ENCODE measurements at places on chromosomes 1 and 21.

DNA sequence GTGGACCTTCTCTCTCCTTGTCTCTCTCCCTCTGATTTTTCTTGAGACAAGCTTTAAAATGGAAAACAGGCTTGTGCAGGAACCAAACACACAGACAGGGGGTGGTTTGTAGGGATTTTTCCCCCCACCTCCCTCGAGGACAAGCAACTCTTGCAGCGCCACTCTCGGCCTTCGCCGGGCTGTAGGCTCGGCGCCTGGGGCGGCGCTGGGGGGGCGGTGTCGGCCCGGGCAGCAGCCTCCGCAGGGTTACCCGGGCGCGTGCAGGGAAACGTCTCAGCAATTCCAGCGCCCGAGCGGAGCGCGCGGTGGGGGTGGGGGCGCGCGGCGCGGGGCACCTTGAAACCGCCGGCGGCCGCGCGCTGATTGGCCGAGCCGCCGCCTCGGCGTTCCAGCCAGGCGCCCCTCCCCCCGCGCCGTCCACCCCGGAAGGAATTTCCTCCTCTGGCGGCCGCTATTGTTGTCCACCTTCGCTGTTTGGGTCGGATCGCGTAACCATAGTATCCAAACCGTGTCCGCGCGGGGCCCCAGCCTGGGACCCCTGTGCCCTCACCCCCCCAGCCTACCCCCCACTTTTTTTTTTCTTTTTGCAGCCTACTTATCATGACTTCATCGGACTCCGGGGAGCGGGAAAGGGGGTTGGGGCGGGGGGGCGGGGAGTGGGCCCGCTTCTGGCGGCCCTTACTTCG lies 59.8 kb upstream of the ACOT11 start:
- peak; percentile 84 for DNase-seq

GRCh38 chr21:21230672-21231071 lies 232.5 kb downstream of the NCAM2 start:
- no peak for DNase-seq

GRCh38 chr1:110048923-110049601 lies 14.6 kb downstream of the STRIP1 start:
- DNase-seq = peak; percentile 48

- DNase-seq = peak; percentile 82
These were observed at the start of gene SGIP1 for GRCh38 chr1:66533804-66534740. SGIP1 (plus strand) TSS chr1:66534153; CDS start chr1:66534359, 206 bp downstream.

- no peak for DNase-seq
These were observed 2.5 kb upstream of the OLIG1 start for GRCh38 chr21:33067457-33067856.
